AG08395 (cell line): ENCODE measurements at places on chromosomes 2 and 18.

DNA sequence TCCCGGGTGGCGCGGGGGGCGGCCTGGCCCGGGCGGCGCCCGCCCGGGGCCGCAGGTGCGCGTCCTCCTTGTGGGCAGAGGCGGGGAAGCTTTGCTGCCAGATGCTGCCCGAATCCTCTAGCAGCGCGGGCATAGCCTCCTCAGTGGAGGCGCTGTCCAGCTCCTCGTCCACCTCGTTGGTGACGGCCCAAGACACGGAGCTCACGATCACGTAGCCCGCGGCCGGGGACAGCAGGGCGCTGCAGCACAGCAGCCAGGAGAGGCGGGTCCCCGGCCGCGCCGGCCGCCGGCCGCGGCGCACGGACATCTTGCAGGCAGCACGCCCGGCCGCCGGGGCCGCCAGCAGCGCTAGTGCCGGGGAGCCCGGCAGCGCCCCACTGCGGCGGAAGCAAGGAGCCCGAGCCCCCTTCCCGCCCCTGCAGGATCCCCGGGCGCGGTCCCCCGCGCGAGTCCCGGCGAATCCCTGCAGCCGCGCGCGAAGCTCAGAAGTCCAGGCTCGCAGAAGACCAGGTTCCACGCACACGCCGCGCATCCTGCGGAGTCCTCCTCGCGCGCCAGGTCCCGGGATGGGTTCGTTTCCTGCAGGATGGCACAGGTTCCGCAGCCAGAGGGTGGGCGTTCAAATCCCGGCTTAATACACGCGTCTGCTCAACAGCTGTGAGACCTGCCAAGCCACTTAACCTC is at the start of gene CREG2:
Gene CREG2 (minus strand): TSS at position 353 of the 684 bp plus-strand sequence. CDS start 46 bp downstream, at position 307.
- DNase-seq = peak; percentile 71

DNA sequence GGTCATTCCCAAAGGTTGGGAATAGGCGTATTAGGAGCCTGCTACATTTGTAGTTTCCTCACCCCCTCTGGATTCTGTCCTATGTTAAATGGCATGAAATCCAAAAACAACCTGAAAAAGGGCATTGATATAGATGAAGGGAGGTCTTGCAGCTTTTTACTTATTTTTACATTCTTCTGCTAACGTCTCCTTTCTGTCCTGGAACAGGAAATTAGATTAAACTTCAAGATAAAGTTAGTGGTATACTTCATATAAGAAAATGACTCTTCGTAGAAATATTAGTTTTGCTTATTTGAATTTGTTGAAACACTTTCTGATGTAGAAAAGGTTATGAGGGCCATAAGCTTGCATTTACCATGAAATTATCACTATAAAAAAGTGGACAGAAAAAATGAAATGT is 694.5 kb downstream of the ADCYAP1 start:
- no peak for DNase-seq

DNA sequence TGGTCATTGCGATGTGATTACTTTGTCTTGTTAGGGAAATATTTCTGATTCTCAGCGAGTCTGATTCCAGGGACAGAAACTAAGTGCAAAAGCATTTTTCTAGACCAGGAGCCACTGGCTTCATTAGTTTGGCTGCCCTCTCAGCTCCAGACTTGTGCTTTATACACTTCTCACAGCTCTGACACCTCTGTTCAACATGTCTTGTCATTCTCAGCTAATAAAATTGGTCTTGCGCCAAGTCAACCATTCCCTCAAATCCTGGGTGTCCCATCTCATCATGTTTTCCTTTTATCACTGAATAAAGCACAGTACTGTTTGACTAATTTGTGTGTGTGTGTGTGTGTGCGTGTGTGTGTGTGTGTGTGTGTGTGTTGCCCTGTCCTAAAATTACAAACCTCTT is 215.5 kb upstream of the EPHA4 start:
- DNase-seq = no peak

- DNase-seq = no peak
Measured at GRCh38 chr2:214730800-214731407, 78.6 kb downstream of the BARD1 start.

- DNase-seq = no peak
Measured at GRCh38 chr2:68766376-68766845, 31.8 kb downstream of the ARHGAP25 start.

DNA sequence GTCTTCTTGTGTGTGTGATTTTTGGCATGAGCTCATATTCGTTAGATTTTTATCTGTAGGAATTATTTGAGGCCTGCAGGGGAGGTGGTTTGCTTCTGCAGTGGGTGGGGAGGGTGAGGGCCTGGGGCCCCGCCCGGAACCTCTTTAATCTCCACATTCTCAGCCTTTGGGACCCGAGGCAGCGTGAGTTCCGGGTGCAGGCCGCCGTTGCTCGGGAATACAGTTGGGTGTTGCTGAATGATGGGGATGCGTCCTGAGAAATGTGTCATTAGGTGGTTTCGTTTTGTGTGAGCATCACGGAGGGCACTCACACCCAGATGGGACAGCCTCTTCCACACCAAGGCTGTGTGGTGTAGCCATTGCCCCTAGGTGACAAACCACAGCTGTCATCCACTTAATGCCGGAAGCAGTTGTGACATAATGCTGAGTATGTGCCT is 13.7 kb upstream of the GAL3ST2 start:
- no peak for DNase-seq

- no peak for DNase-seq
Measured at GRCh38 chr18:36805105-36805504, 23.7 kb downstream of the TPGS2 start.

DNA sequence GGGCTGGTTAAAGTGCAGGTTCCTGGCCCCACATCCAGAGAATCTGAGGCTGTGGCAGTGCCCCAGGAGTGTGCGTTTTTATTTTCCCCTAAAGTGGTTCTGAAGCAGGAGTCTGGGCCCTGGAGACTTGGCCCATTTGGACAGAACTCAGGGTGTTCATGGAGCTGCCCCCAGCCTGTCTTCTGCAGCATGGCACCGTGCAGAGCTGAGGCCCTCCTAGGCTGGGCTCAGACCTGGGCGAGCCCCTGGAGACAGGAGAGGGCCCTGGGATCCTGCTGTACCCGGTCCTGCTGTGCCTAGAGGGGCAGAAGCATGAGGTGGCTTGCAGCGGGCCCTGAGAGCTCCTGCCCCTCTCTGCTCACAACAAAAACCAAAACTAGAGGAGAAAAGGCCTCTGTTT is 58.8 kb upstream of the B3GNT7 start:
- no peak for DNase-seq

DNA sequence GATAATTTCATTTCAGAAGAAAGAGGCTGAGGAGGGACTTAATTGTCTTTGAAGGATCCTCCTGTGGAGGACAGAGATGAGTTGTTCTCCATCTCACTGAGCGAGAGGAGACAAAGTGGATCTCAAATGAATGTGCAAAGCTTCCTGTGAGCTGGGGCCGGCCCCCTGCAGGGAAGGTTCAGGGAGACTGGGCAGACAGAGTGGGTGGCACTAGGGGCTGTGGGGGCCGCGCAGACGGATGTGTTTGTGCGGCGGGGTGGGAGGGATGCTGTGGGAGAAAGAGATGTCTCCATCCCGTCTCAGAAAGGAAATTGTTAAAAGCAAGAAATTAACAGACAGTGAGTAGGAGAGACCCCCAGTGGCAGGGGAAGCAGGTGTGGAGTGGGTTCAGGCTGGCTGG is 29.1 kb downstream of the KLHL29 start:
- DNase-seq = no peak

- no peak for DNase-seq
Measured at GRCh38 chr2:62408241-62408677, 97.7 kb downstream of the TMEM17 start.

GRCh38 chr2:105645938-105646773 is 98.6 kb upstream of the NCK2 start:
- no peak for DNase-seq

DNA sequence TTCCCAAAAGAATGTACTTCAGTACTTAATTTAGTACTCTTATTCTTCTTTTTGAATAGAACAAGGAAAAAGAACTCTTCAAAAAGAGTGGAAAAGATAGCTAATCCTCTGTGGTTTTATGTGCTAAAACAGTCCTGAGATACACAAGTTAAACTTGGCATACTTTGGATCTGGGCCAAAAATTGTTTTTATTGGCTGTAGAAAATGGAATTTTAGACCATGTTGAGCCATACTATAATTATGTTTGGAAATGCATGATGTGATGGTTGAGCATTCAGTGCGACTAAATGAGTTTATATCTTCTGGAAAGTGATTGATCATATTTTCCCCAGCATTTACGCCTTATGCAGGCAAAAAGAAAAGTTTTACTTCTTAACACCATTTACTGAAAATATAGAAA is 18.0 kb upstream of the PDE1A start:
- no peak for DNase-seq

- DNase-seq = peak; percentile 63
Measured at GRCh38 chr2:46876741-46877384, 38.7 kb downstream of the MCFD2 start.

GRCh38 chr2:222866358-222866960 is 5.6 kb downstream of the ACSL3 start:
- DNase-seq = no peak

DNA sequence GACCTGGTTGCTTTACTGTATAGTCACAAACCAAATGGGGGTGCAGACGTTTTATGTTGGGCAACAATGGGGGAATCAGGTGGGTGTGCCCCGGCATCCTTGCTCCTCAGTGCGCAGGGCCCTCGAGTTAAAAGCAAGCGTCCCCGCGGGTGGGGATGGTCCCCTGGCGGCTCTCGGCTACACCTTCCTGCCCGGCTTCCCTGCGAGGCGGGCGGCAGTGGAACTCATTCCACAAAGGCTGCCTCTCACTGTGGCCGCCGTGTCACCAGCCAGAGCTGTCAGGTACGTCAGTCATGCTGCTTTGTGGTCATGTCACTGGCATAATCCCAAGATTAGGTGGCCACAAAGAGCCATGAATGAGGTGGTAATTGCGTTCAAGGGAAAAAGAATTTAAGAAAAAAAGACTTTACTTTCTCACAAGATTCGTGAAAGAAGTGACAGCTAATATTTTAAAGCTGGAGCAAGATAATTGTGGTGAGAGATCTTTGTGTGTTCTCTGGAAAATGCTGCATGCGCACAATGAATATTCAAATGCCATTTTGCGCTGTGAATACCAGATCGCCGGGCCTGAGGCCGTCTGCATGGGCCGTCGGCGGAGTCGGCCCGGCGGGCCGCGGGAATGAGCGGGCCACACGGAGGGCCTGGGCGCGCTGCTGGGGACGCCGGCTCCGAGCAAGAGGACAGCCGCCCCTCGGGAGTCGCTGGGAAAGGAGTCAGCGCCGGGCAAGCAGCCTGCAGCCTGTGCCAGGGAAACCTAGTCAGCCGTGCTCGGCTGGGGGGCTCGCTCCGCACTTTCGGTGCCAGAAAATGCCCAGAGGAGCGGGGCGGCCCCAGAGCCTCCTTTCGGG is 82.3 kb upstream of the LDLRAD4 start:
- DNase-seq = peak; percentile 43

- DNase-seq = no peak
Measured at GRCh38 chr2:195590861-195591205, 66.2 kb upstream of the SLC39A10 start.
